NCI-H526 treated with DMSO at 0.1 percent for 48 hours (cell line): ENCODE measurements at places on chromosomes 2 and 18.

- no peak for DNase-seq
These were observed 36.2 kb downstream of the AQP12A start for GRCh38 chr2:240727913-240728312.

DNA sequence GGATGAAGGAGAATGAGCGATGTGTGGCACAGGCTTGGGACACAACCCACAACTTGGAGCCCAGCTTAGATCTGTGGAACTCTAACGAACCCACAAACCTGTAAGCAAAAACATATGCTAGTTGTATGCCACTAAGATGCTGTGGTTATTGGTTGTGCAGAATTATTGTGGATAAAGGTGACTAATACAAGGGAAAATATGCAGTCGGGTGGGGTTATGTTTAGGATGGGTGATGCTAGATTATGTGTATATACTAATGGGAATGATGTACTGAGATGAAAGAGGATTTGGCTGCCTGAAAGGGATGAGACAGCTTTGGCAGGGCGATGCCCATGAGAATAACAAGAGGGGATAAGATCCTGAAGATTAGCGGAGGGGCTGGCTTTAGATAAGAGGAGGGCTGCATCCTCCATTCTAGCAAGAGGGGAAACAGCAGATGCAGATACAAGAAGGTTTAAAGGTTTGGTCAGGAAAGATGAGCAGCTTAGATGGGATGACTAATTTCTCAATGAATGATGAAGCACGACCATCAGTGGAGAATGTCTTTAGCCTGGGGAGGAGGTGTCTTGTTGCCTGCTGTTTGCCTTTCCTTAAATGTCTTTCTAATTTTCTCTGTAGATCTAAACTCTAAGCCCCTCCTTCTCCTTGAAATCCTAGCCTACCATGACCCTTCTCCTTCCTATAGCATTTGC lies 49.6 kb downstream of the GALNT14 start:
- no peak for DNase-seq

- DNase-seq, result no peak
These were observed 853.9 kb downstream of the LRRTM4 start for GRCh38 chr2:76668279-76668678.

GRCh38 chr2:237487496-237487895 lies 445 bp downstream of the MLPH start:
- DNase-seq, result no peak

GRCh38 chr2:166805753-166806152 lies 82.5 kb upstream of the XIRP2 start:
- DNase-seq, result no peak

- DNase-seq, result no peak
These were observed 4.1 kb downstream of the LDAH start for GRCh38 chr2:20818820-20819219.

GRCh38 chr18:9103376-9103873 lies 926 bp downstream of the NDUFV2 start:
- DNase-seq, result no peak

DNA sequence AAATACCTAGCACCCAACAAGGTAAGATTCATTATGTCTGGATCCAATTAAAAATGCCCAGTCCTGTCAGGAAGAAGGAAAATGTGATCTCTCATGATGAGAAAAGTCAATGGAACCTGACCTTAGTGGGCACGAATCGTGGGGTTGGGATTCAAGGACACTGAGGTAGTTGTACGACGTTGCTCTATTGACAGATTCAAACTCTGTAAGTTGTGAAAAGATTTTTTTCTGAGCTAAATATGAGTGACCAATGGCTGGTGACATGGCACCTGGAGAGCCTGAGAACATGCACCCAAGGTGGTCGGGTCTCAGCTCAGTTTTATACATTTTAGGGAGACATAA lies 148.2 kb downstream of the NDUFA10 start:
- no peak for DNase-seq

- no peak for DNase-seq
These were observed 261.0 kb downstream of the ARHGAP15 start for GRCh38 chr2:143390171-143390570.
